ENCODE measurements at places on chromosomes 6 and 20.

- DNase-seq, result peak; percentile 22
Measured at GRCh38 chr6:44234101-44235025, 11.0 kb downstream of the SLC29A1 start.

DNA sequence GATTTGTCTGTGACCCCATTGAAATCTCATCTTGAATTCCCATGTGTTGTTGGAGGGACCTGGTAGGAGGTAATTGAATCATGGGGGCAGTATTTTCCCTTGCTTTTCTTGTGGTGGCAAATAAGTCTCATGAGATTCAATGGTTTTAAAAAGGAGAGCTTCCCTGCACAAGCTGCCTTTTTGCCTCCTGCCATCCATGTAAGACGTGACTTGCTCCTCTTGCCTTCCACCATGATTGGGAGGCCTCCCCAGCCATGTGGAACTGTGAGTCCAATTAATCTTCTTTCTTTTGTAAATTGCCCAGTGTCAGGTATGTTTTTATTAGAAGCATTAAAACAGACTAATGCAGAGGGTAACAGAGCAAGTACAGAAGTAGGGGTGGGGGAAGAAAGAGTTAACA is 1097.0 kb upstream of the ADGRB3 start:
- no peak for DNase-seq

DNA sequence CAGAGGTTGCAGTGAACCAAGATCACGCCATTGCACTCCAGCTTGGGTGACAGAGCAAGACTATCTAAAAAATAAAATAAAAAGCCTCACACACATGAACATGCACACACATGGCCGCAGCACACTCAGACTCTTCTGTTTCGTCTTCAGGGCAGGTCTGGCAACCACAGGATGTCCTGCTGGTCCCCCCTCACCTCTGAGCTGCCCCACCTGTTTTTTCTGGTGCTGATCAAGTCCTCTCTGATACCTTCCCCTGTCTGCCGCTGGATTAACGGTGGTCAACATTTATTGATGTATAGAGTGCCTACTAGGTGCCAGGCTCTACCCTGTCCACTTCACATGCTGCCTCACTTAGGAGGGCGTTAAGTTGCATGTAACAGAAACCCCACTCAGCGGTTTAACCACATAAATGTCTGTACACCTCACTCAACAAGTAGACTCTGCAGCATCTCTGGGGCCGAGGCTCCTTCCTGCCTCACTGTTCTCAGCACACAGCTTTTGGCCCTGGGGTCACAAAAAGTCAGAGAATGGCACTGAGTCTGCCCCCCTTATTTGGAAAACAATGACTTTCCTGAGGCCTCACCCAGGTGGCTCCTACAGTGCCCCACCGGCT is 4.5 kb upstream of the AP5S1 start:
- no peak for DNase-seq

GRCh38 chr6:113425977-113426660 is 431.0 kb upstream of the MARCKS start:
- DNase-seq, result no peak

DNA sequence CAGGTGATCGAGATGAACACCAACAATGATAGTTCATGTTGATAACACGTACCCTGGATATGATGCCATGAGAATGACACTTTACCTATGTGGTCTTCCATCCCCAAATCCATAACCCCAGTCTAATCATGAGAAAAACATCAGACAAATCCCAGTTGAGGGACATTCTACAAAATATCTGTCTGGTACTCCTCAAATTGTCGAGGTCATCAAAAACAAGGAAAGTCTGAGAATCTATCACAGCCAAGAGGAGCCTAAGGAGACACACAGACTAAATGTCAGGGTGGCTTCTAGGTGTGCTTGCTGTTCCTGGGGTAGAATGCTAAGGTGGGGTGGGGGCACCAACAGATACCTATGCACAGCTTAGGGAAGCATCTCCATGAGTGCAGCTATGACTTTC is 2.8 kb upstream of the RNF8 start:
- DNase-seq, result no peak

DNA sequence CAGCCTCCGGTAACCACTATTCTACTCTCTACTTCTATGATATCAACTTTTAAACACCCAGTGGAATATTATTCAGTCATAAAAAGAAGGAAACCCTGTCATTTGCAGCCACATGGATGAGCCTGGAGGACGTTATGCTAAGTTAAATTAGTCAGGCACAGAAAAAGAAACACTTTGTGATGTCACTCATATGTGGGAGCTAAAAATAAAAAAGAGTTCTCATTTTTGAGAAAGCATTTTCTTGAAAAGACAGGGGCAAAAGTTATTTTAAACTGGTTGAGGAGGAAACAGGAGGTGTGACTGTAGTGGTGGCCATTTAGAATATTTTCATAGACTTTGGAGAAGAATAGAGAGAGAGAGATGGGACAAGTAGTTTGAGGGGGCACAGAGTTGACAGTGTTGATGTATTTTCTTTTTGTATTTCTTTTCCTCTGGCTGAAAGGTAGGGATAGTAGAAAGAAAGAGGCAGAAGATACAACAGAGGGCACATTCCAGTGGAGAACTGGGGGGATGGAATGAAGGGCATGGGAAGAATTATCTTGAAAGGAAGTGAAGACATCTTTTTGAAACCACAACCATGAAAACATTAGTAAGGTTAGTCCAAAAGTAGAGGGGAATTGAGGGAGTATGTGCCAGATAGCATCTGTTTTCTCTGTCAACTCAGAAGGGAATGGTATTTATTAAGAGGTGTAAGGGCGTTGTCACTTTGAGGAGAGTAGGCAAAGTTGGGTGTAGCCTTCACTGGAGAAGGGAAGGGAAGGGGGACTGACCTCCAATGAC is 181.3 kb upstream of the GMDS start:
- no peak for DNase-seq

DNA sequence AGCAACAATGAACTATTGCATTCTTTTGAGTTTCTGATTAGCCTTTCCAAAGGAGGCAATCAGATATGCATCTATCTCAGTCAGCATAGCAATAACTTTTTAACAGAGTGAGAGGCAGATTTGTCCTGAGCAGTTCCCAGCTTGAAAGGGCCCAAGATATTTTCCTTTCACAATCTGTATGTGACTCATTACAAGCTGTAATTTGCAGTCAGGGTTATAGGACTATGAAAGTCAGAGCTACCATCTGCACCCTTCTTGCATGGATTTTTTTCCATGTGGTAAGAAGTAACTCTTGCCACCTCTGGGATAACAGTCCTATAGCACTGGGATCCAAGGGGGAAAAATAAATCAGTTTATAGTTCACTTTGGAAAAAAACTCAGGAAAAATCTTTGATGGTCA is 318.2 kb upstream of the RGS17 start:
- DNase-seq, result no peak

- no peak for DNase-seq
Measured at GRCh38 chr20:62700261-62700930, 8.2 kb upstream of the NTSR1 start.

GRCh38 chr6:155078331-155078745 is 83.2 kb downstream of the TIAM2 start:
- DNase-seq, result no peak

GRCh38 chr6:92404281-92404680 is 1015.1 kb downstream of the EPHA7 start:
- no peak for DNase-seq

- DNase-seq, result peak; percentile 52
Measured at GRCh38 chr6:149862922-149863697, 1.0 kb downstream of the LRP11 start.

- DNase-seq, result peak; percentile 72
Measured at GRCh38 chr20:25399037-25399430, 8.4 kb upstream of the ABHD12 start.

- DNase-seq, result no peak
Measured at GRCh38 chr6:46347669-46348068, 143.6 kb downstream of the RCAN2 start.

- no peak for DNase-seq
Measured at GRCh38 chr6:143126574-143126941, 65.9 kb downstream of the AIG1 start.

DNA sequence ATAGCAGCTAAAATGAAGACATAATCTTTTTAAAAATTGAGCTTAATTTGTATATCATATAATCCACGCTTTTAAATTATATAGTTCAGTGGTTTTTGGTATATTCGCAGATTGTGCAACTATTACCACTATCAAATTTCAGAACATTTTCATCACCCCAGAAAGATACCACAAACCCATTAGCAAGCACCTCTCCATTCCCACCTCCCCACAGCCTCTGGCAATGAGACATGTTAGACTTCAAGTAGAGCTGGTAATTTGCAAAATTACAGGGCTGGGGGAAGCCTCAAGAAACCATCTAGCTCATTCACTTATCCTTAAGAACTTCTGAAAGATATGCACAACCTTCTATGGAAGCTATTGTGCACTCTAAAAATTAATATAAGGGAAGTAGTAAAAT is 37.2 kb downstream of the TRMT6 start:
- DNase-seq, result no peak

- DNase-seq, result no peak
Measured at GRCh38 chr6:31966506-31966905, 5.4 kb downstream of the DXO start.

DNA sequence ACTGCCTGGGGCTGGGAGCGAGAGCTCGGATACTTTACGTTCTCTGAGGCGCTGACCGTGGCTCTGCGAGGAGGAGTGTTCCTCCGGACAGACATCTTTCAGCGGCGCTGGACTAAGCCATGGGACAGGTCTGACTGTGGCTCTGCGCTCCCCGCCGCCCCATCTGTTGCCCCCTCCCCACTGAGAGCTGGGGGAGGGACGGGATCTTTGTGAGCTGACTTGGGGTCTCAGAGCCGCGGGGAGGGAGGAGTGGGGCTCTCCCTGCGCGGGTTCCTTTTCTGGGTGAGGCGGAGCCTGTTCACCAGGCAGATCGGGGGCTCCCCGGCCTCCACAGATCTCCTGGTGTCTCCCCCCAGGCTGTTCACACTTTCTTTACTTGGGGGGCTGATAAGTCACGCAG is 11.3 kb upstream of the GATA5 start:
- no peak for DNase-seq

- DNase-seq, result no peak
Measured at GRCh38 chr20:43960231-43960630, 45.6 kb downstream of the TOX2 start.

DNA sequence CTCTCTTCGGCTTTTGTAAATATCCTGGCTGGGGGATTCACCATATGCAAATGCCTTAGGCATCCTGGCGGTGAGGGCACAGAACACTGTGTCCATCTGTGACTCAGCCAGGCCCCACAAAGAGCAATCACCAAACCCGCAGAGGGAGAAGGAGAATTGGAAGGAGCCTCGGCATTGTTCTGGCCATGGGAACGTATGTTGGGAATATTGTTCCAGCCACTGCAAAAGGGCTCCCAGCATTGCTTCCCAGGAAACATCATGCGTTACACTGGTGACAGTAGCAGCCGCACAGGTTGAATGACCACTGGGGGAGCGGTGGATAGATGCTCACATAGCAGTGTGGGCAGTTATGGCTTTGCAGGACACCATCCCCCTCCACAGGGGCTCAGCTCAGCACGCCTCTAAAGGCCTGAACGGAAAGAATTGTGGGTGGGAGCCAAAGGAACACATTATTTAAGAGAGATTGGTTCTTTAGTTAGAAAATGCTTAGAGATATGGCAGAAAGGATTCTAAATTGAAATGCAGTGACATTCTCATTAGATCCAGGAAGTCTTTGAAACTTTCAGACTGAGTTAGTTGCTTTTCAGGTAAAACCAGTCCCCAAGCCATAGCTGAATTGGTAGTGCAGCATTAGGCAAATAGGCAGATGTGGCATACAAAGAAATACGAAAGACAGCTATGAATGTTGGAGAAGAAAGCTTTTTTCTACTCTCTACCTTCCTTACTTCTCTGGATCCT is 104.3 kb downstream of the RNF144B start:
- no peak for DNase-seq

DNA sequence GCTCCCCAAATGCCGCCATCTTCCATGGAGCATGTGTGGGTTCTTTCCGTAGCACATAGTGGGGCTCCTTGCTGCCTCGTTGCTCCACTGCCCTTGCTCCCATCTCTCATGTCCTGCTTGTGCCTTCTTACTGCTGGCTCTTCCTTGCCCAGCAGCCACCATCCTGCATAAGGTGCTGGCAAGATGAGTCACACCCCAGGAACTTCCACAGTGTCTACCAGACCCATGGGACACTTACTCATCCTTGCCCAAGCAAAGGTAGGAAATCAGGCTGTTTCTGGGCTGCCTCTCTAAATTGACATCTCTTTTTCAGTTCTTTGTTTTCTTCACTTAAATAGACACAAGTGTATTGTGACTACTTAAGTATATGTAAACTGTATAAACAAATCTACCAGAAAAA is 39.4 kb upstream of the RGS17 start:
- DNase-seq, result no peak

DNA sequence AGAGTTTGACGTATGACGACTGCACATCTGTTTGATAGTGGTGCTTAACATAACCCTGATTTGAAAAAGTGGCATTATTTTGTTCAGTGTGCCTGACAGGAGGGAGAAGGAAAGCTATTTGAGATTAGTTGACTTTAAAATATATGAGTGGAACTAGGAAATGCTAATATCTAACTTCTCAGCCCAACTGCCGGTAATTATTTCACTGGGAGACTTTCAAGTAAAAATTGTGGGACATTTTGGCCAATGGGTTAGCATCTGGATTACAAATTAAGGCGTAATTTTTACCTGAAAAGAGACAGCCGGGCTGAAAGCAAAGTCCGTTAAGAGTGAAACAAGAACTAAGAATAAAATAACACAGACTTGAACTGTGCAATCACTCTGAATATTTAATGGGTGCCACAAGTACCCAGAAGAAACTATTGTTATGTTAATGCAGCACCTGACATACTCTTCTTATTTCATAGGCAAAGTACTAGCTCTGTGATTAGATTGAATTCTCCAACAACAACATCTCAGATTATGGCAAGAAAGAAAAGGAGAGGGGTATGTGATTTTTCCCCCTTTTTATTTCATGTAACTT is 2.0 kb downstream of the HEY2 start:
- DNase-seq, result no peak

DNA sequence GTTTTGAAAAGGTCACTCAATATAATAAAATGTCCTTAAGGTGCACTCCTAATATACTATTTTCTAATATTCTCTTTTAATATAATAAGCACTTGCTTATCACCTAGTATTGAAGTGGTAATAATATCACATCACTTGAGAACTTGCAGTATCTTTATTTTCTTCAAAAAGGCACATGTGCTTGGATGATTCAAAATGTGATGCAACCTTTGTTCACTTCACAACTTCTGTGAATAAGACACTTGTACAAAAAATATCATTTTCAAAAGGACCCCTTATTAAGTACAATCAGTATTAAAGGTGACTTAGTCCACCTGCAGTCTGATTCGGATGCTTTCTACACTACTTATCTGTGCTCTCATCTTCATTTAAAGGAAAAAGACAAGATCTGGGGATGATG is 3.4 kb downstream of the PRELID3B start:
- DNase-seq, result no peak

DNA sequence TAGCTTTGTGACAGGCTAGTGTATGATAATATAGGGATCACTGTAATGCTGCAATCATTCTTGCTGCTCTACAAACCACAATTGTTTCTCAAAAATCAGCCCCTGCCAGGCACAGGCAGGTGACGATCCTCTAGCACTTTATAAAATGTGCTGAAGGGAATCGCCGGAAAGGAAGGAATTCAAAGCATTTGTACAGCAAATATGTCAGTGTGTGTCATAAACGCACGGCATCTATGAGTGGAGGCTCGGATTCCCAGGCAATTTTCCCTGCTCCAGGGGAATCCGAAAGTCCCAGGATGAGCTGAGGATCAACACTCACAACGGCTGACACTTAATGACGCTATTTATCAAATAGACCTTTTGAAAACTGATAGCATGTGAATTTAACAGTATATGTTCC is 1.4 kb downstream of the PHACTR1 start:
- peak; percentile 6 for DNase-seq

GRCh38 chr20:35181731-35182130 is 9.9 kb downstream of the PROCR start:
- DNase-seq, result no peak
